ENCODE measurements at places on chromosomes 7 and 10. TPM values are rescaled to one million over a fixed set of nuclear protein-coding genes. Genes with fewer than 3 reads are reported as not detected.

KAZALD1 gene
- total RNA-seq, result not detected

WEE2 gene
- total RNA-seq, result not detected

MLXIPL gene
- not detected for total RNA-seq

HHEX gene
- 3.9 TPM for total RNA-seq

FAM53B gene
- 69.2 TPM for total RNA-seq

PAPOLB gene
- not detected for total RNA-seq

NUTM2E gene
- not detected for total RNA-seq

SLC26A3 gene
- total RNA-seq, result not detected

PNLIPRP3 gene
- total RNA-seq, result not detected

SLC13A1 gene
- total RNA-seq, result not detected

KCND2 gene
- not detected for total RNA-seq

GATAD1 gene
- total RNA-seq, result 13.2 TPM

ERVW-1 gene
- not detected for total RNA-seq

ITIH5 gene
- total RNA-seq, result not detected

TUBAL3 gene
- total RNA-seq, result not detected

KRIT1 gene
- 41.1 TPM for total RNA-seq

ACTL6B gene
- total RNA-seq, result not detected

EPHA1 gene
- 19.7 TPM for total RNA-seq

CNTNAP2 gene
- not detected for total RNA-seq

CACNA2D1 gene
- not detected for total RNA-seq

C10orf67 gene
- total RNA-seq, result not detected

NOS3 gene
- 9.6 TPM for total RNA-seq

CRTAC1 gene
- total RNA-seq, result not detected

C10orf90 gene
- 0.83 TPM for total RNA-seq

SLC26A5 gene
- total RNA-seq, result not detected

CFAP70 gene
- 2.4 TPM for total RNA-seq

PCDH15 gene
- total RNA-seq, result not detected

ATRNL1 gene
- not detected for total RNA-seq

HOXA3 gene
- total RNA-seq, result not detected

SORCS3 gene
- 0.35 TPM for total RNA-seq

KIF11 gene
- 1.0 TPM for total RNA-seq

VGF gene
- total RNA-seq, result not detected

TMEM26 gene
- total RNA-seq, result not detected

DPP6 gene
- total RNA-seq, result not detected

OR2A25 gene
- total RNA-seq, result not detected

CALML5 gene
- total RNA-seq, result not detected

SEMA4G gene
- total RNA-seq, result 2.5 TPM

IL6 gene
- total RNA-seq, result 1.5 TPM

PLXNA4 gene
- total RNA-seq, result 9.5 TPM

SH2D4B gene
- 0.18 TPM for total RNA-seq

CCDC146 gene
- total RNA-seq, result 8.5 TPM

ANKRD26 gene
- 4.4 TPM for total RNA-seq

CFAP46 gene
- total RNA-seq, result not detected

PRLHR gene
- total RNA-seq, result not detected

HOXA7 gene
- not detected for total RNA-seq

TBXAS1 gene
- total RNA-seq, result 19.6 TPM

VSTM4 gene
- not detected for total RNA-seq

Data from T-helper 17 cell (primary cell).